8988T (cell line): ENCODE measurements at places on chromosomes 6 and 20.

GRCh38 chr20:56453352-56453751 lies 15.1 kb upstream of the RTF2 start:
- no peak for DNase-seq

DNA sequence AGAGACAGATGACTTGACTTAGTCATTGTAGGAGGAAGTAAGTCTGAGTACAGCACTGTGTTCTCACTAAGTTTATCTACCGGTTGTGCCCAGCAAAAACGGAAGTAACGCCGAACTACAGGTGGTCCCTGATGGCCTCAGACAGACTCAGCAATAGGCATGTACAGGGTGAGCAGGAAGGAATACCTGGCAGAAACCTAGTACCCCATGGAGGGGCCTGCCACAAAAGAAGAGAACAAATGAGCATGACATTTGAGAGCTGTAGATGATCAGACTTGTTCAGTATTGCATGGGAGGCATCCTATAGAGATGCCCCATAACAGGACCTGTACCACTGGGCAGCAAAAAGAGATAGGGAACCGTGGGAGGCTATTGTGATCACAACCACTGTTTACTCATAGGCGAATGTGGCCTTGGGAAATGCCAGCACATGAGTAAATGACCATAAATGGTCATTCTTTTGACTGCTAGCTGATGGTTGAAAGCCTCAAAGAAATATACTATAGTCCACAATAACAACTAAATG lies 106.4 kb upstream of the TAB2 start:
- no peak for DNase-seq

GRCh38 chr6:30730601-30731435 lies 10.7 kb downstream of the TUBB start:
- DNase-seq = peak; percentile 80

GRCh38 chr6:136677344-136677743 lies 114.9 kb downstream of the MAP3K5 start:
- no peak for DNase-seq

GRCh38 chr6:35161776-35162607 lies 20.9 kb upstream of the TCP11 start:
- no peak for DNase-seq

DNA sequence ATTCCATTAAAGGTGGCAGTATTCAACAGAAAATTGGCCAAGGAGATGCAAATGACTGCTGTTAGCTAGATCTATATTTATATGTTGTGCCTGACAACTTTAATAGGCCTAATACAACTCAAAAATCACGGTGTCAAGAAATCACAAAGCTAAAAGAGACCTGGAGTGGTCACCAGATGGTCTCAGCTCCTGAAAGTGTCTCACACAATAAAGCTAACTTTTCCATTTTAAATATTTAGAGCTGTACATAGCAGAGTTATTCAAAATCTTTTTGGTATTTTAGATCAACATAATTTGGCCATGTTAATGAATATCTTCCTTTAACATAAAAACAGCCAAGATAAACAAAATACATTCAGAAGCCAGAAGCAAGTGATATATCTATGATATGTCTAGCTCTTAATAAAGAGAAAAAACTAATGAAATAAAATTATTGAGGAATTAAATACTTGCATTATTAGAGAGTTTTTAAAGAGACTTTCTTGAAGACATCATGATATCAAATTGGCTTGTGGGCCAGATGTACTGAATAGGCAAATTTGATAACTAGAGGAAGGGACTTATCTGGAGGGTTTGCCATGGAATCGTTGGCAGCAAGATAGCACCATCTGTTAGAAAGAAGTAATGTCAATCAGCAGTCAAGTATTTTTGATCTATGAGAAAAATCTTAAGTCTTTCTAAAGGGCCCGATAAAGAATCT lies 84.9 kb upstream of the SCAF8 start:
- no peak for DNase-seq

- no peak for DNase-seq
Measured at GRCh38 chr6:132661906-132662305, 2.9 kb upstream of the TAAR1 start.

- DNase-seq = no peak
Measured at GRCh38 chr20:1861347-1861976, 33.7 kb upstream of the SIRPA start.

GRCh38 chr6:140001821-140002341 lies 627.4 kb upstream of the CITED2 start:
- no peak for DNase-seq

- no peak for DNase-seq
Measured at GRCh38 chr20:43458422-43458924, 777 bp downstream of the SRSF6 start.

- DNase-seq = no peak
Measured at GRCh38 chr6:736657-737446, 43.9 kb upstream of the EXOC2 start.

GRCh38 chr20:44650771-44651433 lies 597 bp downstream of the ADA start:
- no peak for DNase-seq

GRCh38 chr20:15399781-15400180 lies 1062.4 kb upstream of the FLRT3 start:
- DNase-seq = no peak

DNA sequence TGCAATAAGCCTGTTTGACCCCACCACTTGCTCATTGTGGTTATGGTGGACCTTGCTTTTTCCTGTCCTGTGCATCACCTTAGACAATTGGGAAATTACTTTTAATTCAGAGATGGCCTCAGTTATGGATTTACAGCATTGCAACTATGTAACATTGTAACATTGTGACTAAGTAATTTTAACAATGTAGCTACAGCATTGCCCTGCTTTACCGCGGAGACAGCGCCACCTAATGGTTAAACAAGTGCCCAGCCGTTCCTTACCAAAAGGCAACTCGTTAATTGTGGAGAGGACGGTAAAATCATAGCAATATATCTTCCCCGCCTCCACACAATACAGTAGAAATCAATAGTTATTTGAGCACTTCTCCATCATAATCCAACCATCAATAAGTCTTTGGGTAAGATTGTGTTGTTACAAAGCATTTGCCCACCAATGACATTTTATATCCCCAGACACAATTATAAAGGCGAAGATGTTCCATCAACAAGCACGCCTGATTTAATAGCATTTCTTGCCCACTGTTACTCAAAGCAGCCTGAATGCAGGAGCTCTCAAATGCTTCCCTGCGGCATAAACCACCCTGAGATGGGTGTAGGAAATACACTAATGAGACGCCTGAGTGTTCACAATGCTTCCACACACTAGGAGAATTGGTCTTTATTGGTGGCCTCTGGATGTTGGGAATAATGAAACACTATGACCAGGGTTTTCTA lies 93.7 kb downstream of the PROKR2 start:
- DNase-seq = peak; percentile 35

GRCh38 chr6:153941768-153942167 lies 97.3 kb upstream of the OPRM1 start:
- DNase-seq = no peak
